ENCODE measurements at places on chromosomes 1 and 21. TPM values are rescaled to one million over a fixed set of nuclear protein-coding genes. Genes with fewer than 3 reads are reported as not detected.

DNA sequence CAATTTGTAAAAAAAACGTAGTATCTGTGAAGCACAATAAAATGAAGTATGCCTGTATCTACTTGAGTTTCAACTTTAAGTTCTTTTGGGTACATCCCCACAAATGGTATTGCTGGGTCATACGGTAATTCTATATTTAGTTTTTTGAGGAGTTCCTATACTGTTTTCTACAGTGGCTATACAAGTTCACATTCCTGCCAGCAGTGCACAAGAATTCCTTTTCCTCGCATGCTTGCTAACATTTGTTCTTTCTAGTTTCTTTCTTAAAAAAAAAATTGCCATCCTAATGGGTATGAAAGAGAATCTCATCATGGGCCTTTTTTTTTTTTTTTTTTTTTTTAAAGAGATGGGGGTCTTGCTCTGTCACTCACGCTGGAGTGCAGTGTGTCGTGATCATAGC is 41.9 kb downstream of the UCK2 start:
- no peak for DNase-seq

- no peak for DNase-seq
Observed at GRCh38 chr21:35737899-35738346, 322.4 kb downstream of the SETD4 start.

GRCh38 chr1:233972951-233973635 is 68.6 kb downstream of the SLC35F3 start:
- no peak for DNase-seq

- DNase-seq, result no peak
Observed at GRCh38 chr1:111323231-111323630, 32.6 kb downstream of the CHIA start.

DNA sequence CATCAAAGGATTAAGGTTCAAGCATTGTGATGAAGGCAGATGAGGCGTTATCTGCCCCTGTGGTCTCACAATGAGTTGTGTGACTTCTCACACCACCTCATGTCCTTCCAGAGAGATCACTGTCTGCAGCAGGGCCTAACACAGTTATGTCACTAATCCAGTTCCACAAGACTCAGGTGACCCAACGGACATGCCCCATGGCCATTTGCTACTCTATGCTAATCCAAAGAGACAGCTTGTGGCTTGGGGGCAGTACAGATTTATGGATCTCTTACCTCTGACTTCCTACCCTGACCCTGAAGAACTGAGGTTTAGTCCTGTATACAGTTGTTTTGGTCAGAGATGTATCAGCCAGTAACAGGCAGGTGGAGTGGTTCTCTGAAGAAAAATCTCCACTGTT is 147.1 kb downstream of the GLUL start:
- DNase-seq, result no peak

DNA sequence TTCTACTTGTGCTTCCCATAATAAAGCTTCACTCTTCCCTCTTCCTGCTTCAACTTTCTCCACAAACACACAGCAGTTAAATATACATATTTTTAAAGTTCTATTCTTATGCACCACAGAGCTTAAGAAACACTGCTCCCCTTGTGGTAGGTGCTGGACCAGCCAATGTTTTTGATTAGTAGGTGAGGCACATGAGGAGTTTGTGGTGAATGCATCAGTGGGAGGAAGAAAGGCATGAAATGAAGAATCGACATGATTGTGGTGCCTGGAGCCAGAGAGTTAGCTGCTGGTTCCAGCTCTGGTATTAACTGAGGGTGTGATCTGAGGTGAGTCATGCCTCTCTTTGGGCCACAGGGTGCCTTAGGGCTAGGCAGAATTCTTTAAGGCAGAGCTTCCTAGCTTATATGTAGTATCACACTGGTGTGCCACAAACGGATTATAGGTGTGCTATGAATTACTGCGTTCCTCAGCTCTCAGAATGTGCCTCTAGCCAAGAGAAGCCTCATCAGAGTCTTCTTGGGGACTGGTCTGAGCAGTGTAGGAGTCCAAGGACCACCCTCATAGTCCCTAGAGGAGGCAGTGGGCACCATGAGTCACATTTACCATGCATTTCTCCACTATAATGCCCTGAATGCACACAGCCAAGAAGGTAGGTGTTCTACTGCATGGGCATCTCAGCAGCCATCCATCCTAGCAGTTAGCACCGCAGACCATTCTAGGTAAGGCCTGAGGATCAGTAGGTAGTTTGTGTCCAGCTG is 97.4 kb upstream of the SGIP1 start:
- DNase-seq, result no peak

- DNase-seq, result no peak
Observed at GRCh38 chr1:160608941-160609340, 29.6 kb upstream of the CD84 start.

- DNase-seq, result no peak
Observed at GRCh38 chr1:46184920-46185658, 8.8 kb upstream of the P3R3URF start.

- DNase-seq, result peak; percentile 67
Observed at GRCh38 chr1:29245876-29246275, 9.6 kb downstream of the PTPRU start.

DNA sequence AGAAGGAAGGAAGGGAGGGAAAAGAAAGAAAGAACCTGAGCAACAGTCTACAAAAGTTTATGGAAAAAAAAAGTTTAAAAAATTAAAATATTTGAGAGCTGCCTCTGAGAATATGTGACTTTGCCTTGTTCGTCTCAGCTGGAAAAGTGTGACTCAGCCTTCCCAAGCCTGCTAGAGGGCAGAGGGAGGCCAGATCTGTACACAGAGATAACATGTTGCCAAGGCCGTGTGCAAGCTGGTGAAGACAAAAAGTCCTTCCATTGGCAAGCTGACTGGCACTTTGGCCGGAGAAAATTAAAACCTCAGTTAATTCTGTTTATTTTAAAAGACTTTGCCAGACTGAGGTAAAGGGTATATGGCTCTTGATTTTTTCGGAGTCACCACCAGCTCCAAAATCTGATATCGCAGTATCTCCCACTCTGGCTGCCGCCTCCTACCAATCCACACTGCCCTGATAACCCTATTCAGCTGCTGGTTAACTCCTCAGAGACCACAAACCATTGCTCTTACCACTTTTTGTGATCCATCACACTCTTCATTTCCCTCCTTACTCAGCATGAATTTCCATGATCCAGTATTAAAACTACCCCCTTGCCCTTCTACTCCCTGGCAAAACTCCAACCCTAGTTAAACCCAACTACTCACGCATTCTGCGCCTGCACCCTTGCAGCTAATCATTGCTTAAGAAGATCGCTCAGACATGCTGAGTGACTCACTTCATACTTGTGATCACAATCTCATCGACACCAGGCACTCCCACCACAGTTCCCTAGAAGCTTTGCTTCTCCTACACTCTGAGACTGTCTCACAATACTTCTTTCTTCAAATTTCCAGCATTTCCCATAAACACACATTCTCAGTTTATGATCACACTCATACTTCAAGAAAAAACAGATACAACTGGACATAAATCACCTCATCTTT is 5.7 kb upstream of the PPP1R15B start:
- DNase-seq, result peak; percentile 90

GRCh38 chr1:15081102-15081501 is 72.4 kb upstream of the TMEM51 start:
- DNase-seq, result no peak

GRCh38 chr1:214901718-214902117 is 180.8 kb upstream of the KCNK2 start:
- DNase-seq, result no peak

DNA sequence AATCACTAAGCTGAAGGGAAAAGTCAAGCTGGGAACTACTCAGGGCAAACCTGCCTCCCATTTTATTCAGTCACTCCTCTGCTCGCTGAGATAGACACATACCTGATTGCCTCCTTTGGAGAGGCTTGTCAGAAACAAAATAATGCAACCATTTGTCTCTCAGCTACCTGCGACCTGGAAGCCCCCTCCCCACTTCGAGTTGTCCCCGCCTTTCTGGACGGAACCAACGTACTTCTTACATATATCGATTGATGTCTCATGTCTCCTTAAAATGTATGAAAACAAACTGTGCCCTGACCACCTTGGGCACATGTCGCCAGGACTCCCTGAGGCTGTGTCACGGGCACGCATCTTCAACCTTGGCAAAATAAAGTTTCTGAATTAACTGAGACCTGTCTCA is 21.5 kb upstream of the HPDL start:
- no peak for DNase-seq

GRCh38 chr1:36971852-36972618 is 62.3 kb downstream of the GRIK3 start:
- no peak for DNase-seq

- peak; percentile 54 for DNase-seq
Observed at GRCh38 chr1:44645476-44646244, 28.6 kb downstream of the TMEM53 start.

GRCh38 chr1:246709835-246710234 is 14.4 kb upstream of the SCCPDH start:
- no peak for DNase-seq

DNA sequence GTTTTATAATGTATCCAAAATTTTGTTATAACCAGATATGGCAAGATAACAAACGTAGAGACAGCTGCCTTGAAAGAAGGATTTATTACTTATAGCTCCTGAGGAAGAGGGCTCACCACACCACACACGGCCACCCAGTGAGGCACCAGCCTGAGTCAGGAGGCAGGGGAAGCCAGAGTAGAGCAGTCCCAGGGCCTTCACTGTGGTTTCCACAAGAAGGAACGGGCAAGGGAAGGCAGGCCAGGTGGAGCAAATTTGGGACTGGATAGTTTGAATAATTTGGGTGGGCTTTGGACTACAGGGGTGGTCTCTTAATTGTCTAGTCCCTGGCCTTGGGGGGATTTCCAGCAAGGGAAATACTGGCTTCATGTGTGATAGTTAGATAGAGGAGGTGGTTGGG is 72.5 kb downstream of the RRAGC start:
- no peak for DNase-seq

DNA sequence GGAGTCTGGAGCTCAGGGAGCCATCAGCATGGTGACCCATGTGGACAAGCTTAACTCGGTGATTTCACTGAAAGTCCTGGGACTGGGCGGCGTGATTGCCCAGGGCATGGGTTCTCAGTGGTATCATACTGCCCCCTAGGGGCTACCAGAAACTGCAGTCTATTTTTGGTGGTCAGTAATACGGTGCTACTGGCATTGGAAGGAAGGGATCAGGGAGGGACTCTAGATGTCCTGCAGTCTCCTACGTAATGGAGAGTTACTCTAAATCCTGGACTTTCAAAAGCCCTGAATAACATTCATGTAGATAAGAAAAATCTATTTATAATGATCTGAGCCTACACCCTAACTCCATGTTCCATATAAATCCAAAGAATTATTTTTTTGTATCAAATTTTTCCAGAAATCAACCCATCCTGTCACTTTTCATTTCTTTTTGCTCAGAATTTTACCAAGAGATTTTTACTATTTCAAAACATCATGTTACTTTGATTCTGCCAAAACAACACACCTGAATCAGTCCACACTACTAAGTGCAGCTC is 37.3 kb downstream of the PABPC4 start:
- peak; percentile 70 for DNase-seq

DNA sequence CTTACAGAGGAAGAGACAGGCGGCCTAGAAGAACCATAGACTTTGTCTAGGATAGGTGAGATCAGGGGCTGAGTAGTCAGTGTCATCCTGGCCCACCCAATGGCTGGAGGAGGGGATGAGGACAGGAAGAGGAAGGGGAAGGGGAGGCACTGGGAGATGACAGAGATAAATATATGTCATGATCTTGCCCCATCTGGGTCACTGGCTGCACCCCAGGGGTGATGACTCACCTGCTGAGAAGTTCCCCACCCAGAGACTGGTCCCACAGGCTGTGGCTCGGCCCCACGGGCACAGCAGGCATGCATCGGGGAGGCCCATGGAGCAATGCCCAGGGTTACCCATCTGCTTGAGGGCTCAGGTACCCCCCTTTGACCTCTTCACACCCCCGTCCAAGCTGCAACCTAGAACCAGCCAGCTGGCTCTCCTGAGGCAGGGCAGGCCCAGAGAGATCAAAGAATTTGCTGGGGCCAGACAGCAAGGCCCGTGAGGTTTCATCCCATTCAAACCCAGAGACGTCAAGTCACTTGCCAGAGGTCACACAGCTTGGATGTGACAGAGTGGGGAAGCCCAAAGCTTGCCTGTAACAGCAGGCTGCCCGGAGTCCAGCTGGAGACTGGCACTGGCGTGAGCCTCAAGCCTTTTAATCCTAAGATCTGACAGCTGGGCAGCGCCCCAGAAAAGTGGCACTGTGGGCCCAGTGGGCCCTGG is 34.7 kb upstream of the CASZ1 start:
- DNase-seq, result no peak

- DNase-seq, result peak; percentile 85
Observed at GRCh38 chr1:116418091-116418830, 45.2 kb downstream of the ATP1A1 start.

DNA sequence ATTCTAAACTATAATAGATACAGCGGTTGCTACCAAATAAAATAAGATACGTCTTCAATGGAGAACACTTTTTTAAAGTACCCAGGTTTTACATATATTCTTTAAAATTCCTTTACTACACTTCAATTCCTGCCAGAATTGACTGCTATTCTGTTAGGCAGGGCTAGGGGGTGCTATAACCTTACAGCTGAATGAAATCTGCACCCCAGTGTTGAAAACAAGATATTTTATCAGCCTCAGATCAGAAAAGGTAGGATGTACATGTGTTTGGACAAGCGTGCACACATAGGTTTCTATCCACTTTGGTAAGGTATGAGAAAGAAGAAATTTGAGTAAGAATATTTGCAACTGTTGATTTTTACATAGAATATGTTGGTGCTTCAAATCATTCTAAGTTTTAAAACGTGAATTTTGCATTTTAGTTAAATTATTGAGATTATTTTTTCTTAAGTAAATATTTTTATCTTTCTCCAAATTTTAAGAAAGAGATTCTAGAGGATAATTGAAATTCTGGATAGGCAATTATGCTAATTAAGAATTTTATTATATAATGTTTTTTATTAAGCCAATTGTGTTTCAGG is 490.8 kb upstream of the ADGRL4 start:
- DNase-seq, result peak; percentile 44

- DNase-seq, result no peak
Observed at GRCh38 chr1:165815725-165816124, 11.7 kb upstream of the UCK2 start.

The S100A7 gene
- not detected for total RNA-seq

The FNDC7 gene
- total RNA-seq, result not detected

The SERPINC1 gene
- 0.89 TPM for total RNA-seq

The KPRP gene
- total RNA-seq, result not detected

The KRTAP13-2 gene
- total RNA-seq, result not detected

The STIL gene
- 7.2 TPM for total RNA-seq

The KCNQ4 gene
- total RNA-seq, result 7.6 TPM

The MTX1 gene
- 1.2 TPM for total RNA-seq
